Right cardiac atrium (tissue), 5 donors: ENCODE measurements at places on chromosomes 1 and 21. TPM values are rescaled to one million over a fixed set of nuclear protein-coding genes. Genes with fewer than 3 reads are reported as not detected.

Gene GPR153
- 13.0 TPM for total RNA-seq

Gene GCSAML
- not detected for total RNA-seq

Gene MPZ
- 10.2 TPM for total RNA-seq

Gene TNN
- total RNA-seq: 0.09 TPM

Gene ARMH1
- 1.2 TPM for total RNA-seq

Gene GJA9
- not detected for total RNA-seq

Gene C1orf141
- not detected for total RNA-seq

Gene DEPDC1
- 0.89 TPM for total RNA-seq

GRCh38 chr1:116504308-116505156 is 66.3 kb downstream of the CD58 start:
- DNase-seq: peak; percentile 82

GRCh38 chr1:184405094-184405800 is 18.4 kb downstream of the C1orf21 start:
- no peak for DNase-seq

DNA sequence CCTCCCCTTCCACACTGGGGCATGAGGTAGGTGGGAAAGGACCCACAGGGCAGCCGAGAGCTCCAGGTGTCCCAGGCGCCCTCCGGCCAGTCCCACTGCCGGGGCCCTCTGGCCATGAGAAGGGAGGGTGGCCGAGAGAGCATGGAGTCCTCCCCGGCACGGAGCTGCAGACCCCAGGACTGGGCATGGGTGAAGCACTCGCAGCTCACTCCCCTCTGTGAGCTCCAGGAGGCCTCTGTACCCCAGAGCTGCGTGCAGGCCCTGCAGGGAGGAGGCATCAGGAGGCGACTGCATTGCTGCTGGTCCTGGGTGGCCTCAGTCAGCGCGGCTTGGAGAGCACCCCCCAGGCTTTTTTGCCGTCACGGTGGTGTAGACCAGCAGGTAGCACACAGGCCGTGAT is 80.1 kb upstream of the TTC34 start:
- no peak for DNase-seq

DNA sequence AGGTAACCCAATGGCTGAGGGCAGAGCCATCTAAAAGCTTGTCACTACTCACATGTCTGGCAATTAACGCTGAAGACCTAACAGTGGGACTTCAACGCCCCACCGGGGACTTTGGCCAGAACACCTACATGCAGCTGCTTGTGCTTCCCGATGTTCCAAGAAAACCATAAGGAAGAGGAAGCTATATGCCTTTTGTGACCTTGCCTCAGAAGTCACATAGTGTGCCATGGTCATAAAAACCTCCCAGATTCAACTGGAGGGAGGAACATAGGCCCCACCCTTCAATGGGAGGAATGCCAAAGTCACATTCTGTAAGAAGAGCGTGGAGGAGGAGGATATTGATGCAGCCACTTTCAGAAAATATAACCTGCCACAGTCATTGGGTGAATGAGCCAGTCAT is 147.8 kb upstream of the MAGI3 start:
- no peak for DNase-seq

GRCh38 chr1:206067486-206068227 is 14.7 kb downstream of the RHEX start:
- no peak for DNase-seq

- DNase-seq: no peak
Measured at GRCh38 chr1:25683731-25684130, 67.1 kb downstream of the MAN1C1 start.

DNA sequence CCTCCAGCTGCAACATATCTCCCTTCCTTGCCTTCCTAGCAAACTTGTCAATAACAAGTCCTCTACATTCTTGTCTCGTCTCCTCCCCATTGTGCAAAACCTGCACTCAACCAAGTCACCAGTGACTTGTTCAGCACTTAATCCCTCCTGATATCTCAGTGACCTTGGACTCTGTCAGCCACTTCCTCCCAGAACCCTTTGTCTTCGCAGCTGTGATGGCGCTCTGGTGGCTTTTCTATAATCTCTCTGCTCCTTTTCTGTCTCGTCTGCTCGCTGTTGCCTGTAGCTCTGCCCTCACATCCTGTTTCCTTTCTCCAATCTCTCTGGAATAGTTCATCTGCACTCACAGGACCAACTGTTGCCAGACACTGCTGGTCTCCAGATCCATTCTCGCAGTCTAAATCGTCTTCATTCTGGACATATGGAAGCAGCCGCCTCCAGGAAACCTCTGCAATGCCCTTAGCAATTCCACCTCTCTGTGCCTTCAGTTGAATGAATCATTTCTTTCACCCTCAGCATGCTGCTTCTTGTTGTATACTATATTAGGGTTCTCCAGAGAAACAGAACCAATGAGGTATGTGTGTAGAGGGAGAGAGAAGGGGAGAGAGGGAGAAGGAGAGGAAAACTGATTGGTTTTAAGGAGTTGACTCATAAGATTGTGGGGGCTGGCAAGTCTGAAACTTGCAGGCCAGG is 17.4 kb upstream of the IFNAR2 start:
- no peak for DNase-seq

- DNase-seq: no peak
Measured at GRCh38 chr1:160214481-160215140, 9.4 kb downstream of the PEA15 start.

- DNase-seq: no peak
Measured at GRCh38 chr1:99675292-99675691, 29.4 kb downstream of the PALMD start.

GRCh38 chr1:212030936-212031528 is 4.3 kb downstream of the INTS7 start:
- DNase-seq: no peak

- no peak for DNase-seq
Measured at GRCh38 chr1:24263746-24264145, 55.4 kb upstream of the GRHL3 start.

DNA sequence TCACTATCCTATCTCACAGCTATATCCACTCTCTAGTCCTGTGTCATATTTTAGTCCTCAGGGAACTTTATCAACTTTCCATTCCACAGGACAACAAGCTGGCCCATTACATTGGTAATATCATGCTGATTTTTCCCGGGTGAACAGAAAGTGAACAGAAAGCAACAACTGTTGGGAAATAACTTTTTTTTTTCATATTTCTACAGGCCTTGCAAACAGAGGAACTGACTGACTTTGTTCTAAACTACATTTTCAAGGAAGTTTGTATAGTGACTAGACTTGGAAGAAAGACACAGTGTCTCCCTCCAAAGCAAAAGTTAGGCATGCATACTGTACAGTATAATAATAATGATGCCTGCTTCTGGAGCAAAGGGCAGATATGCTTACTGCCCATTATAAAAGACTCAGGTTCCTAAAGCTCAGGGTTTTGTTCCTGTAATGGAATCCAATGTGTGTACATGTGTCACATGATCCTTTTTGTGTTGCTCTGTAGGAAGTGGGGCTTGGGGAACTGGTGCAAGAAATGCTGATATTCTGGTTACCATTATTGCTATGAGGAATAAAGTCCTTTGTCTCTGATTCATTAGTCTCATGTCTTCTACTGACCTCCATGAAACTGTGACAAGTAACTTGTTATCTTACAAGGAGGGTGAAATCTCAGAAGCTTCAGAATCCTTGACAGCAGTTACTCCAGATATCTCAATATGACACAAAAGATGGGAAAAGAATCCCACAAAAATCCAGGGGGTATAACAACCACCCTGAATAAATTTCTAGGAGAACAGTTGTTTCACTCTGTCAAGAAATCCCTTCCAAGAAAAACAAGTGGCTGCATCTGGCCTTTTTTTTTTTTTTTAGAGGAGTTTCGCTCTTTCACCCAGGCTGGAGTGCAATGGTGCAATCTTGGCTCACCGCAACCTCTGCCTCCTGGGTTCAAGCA is 17.7 kb upstream of the NTPCR start:
- DNase-seq: no peak

GRCh38 chr1:174448974-174449373 is 1.2 kb downstream of the GPR52 start:
- DNase-seq: no peak

- peak; percentile 48 for DNase-seq
Measured at GRCh38 chr1:29121936-29122681, 1.6 kb downstream of the TMEM200B start.

GRCh38 chr1:116411784-116412479 is 38.9 kb downstream of the ATP1A1 start:
- peak; percentile 31 for DNase-seq

- no peak for DNase-seq
Measured at GRCh38 chr1:84479998-84480397, 932 bp downstream of the RPF1 start.

DNA sequence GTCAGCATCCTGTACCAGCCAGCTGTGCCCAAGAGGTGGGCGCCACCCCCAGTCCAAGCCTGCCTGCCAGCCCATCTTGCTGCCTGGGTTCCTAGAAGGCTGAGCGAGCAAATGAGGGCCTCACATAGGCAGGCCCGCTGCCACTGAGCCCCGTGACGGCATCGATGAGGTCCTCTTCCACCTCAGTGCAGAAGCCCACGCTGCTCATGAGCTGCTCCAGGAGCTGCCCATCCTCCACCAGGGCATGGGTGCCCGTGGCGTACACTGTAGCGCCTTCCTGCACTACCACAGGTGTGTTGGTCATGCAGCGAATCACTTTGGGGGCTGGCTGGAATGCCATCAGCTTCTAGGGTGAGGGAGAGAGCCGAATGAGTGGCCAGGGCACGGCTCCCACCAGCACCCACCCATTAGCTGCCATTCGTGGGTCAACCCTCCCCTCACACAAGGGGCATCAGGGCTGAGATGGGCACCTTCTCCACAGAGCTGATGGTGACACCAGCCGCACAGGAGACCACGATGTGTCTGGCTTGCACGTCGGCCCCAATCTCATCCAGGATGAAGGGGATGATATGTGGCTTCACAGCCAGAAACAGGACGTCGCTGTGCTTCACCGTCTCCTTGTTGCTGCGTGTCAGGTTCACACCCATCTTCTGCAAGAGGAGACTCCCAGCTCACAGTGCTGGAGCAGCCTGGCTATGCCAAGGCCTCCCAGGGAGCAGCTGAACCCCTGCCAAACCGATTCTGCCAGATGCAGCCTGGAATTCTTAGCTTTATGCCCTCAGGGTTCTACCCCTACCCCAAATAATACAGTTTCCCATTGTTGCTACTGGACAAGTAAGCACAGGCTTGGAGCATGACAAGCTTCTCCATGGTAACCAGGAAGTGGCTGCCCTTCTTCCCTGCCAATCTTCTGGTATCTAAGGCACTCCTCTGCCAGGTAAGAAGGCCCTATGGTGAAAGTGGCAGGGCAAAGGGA is 2.0 kb downstream of the PYCR2 start:
- DNase-seq: no peak

- no peak for DNase-seq
Measured at GRCh38 chr1:175566247-175566646, 177.1 kb downstream of the TNR start.

DNA sequence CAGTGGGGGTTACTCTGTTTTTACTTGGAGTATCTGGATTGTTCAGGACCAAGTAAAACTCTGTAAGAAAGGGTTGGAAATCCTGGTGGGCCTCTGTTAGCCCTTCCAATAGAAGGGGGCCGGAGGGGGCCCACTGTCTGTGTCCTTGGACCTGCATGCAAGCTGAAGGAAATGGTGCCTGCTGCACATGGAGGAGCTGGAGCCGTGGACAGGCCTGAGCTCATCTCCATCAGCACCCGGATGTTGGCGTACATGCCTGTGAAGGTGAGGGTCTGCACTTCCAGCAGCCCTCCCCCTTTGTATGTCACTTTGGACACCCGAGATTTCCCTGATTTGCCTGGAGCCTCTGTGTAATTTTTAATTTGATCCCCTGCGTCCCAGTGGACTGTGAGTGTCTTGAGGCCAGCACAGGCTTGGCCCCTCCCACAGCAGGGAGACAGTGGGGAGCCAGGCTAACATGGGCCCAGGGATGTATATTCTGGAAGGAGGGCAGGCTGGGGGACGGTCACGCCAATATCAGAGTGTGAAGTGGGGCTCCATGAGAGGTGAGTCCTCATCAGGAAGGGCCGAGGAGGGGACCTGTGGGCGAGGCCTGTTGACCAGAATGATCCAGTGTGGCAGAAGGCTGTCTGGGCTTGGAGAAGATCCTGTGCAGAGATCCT is 16.8 kb downstream of the GALNT2 start:
- DNase-seq: no peak

DNA sequence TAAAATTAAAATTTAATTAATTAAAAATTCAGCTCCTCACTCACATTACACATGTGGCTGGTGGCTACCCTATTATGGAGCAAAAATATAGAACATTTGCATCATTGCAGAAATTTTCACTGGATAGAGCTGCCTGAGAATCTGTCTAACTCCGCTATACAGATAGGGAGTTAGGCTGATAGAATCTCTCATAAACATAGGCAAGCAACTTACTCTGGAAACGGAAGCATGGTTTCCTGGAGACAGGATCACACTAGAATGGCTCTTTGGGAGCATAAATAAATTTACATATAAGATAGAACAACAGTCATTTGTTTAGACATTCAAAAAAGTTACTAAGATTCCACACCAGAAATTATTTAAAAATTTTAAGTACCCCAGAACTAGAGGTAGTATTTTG is 12.2 kb upstream of the LAMC2 start:
- DNase-seq: no peak

DNA sequence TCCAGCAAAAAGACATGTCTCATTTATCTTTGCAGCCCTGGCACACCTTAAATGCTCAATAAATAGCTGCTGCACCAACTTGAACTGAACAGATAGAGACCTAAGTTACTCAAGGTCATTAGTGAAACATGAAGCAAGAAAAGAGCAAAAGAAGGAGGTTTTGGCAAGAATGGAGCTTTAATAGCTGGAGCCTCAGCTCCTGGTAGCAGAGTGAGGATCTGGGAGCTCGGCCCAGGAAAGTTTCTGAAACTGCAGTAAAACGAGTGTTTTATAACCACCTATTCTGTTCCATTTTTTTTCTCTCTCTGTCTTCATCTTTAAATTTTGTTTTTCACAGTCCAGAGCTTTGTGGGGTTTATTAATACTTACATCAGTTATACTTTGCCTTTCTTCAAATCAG is 207.5 kb downstream of the SETD4 start:
- DNase-seq: no peak

- DNase-seq: peak; percentile 78
Measured at GRCh38 chr1:228647523-228648444, 87.5 kb upstream of the RHOU start.

- DNase-seq: no peak
Measured at GRCh38 chr1:63799820-63800219, 26.0 kb downstream of the ROR1 start.

DNA sequence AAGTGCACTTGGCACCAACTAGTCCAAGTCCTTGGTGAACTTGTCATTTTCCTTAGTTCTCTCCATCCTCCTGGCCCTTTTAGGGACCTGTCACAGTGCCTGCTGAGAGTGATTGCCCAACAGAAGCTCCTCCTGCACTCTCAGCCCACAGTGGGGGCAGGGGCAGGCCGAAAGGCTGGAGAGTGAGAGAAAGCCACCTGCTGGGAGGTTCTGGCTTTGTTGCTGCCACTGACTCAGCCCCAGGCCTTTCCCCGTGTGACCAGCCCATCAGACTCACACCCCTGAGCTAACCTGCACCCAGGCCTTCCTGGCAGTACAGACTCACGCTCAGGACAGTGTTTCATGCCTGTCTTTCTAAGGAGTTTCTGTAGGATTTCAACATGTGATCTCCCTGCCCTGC is 17.1 kb upstream of the PROK1 start:
- peak; percentile 65 for DNase-seq
